ENCODE measurements at places on chromosomes 11 and 22.

DNA sequence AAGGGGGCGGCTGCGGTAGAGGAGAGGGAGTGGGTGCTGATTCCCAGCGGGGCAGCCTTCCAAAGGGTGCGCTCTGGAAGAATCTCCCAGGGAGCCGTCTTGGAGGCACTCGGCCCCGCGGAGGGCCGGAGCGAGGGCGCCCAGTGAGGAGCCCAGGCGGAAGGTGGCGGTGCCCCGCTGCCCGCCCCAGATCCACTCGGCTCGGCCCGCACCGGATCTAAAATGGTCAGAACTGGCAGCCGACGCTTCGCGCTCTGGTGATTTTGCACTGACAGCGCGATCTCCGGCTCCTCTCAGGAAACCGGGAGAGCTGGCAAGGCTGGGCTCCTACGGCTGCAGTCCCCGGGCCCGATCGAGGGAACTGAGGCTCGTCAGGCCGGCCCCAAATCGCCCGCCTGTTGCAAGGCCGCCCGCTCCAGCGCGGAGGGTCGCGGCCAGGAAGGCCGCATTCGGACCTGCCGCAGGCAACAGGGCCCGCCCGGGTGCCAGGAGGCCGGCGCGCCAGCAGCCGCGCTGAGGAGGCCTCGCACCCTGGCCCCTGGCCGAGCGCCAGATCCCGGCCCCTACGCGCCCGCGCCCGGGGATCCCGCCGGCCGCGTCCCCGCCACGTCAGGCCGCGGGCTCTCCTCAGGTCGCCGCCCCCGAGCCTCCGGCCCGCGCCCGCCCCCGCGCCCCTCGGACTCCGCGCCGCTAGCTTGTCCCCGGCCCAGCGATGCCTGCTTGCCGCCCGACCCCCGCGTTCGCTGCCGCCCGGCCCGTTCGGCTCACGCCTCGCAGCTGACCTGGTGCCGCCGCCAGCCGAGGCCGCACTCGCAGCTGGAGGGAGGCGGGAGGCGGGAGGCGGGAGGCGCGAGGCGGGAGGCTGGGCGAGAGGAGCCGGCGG is at the start of gene KLHL22:
KLHL22 (minus strand) TSS at position 818 of the 883 bp plus-strand sequence. CDS start 6,584 bp downstream, outside the sequence.
- DNase-seq: no peak

DNA sequence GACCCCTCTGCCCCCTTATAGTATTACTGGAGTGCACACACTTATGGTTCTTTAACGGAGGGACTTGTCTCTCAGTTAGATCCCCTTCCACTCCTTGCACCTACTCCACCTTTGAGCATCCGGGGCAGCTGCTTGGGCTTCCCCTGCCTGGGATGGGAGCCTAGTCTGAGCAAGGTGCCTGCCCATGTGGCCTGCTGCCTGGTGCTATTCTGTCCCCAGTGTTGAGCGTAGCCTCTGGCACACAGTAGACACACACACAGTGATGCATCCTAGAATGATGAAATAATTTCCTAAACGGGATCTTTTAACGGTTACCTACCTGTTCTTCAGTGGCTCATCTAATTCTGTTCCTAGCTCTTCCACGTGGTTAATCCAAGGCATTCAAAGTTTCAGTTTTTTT is 22.4 kb downstream of the PPFIA1 start:
- no peak for DNase-seq

- DNase-seq: no peak
Observed at GRCh38 chr11:126538071-126538470, 182.6 kb downstream of the ST3GAL4 start.

- no peak for DNase-seq
Observed at GRCh38 chr22:22721681-22722354, 77.4 kb downstream of the GGTLC2 start.

DNA sequence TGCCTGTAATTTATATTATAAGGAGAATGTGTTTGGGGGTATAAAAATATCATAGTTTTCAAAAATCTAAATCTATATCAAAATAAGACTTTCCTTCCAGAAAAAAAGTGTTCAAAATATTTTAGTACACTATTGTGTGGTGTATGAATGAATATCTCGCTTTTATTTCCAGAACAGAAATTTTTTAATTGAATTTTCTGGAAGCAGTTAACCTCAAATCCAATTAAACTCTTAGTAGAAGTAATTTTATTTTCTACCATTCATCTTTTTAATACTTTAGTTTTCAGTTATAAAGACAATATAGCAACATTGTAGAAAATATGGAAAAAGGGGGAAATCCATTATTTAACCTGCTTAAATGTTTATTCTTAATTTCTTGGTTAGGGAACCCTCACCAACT is 58.7 kb downstream of the ACER3 start:
- DNase-seq: no peak

DNA sequence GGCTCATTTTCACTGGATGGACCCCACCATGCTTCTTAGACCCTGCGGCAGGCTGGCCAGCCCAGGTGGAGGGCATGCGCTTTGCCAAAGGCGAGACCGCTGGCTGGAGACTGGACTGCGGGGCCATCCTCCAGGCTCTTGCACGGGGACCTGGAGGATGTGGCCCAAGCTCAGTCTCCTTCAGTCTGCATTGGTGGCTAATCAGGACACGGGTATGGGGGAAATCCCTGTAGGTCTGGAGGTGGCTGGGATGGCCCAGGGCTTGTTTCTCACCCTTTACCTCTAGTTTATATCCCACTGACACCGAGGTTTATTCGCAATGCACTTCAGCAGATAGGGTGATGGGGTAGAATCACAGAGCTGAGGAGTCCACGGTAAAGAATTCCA is 45.0 kb downstream of the BCR start:
- DNase-seq: no peak

- DNase-seq: no peak
Observed at GRCh38 chr22:37371491-37371890, 55.8 kb downstream of the ELFN2 start.

- DNase-seq: no peak
Observed at GRCh38 chr11:99316776-99317520, 296.2 kb downstream of the CNTN5 start.

DNA sequence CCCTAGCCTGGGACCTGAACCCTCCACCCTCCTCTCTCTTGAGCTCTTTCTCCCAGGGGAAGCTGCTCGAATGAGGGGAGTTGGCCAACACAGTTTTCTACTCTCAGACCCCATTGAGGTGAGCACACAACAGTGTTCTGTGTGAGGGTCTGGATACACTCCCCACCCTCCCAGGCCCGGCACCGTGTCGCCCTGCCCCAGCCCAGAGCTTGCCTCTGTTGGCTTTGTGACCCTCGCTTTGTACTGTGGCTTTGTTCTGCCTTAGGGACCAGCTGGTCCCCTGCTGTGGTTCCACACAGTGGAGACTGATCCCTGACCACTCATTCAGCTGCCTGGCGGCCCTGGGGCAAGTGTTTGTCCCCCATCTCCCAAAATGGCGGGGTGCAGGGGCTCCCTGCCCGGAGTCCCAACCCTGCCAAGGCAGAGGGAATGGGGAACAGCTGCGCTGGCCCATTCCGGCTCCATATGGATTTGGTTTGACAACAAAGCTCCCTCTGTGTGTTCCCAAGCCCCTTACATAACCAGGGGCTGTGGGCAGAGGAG is 8.3 kb downstream of the ST3GAL4 start:
- no peak for DNase-seq

Measured in central memory CD4-positive, alpha-beta T cell (primary cell).